ENCODE measurements at places on chromosomes 11 and 22.

GRCh38 chr11:126748793-126749192 is 251.8 kb downstream of the KIRREL3 start:
- no peak for DNase-seq

- no peak for DNase-seq
Measured at GRCh38 chr22:24686280-24686679, 83.3 kb downstream of the GGT1 start.

DNA sequence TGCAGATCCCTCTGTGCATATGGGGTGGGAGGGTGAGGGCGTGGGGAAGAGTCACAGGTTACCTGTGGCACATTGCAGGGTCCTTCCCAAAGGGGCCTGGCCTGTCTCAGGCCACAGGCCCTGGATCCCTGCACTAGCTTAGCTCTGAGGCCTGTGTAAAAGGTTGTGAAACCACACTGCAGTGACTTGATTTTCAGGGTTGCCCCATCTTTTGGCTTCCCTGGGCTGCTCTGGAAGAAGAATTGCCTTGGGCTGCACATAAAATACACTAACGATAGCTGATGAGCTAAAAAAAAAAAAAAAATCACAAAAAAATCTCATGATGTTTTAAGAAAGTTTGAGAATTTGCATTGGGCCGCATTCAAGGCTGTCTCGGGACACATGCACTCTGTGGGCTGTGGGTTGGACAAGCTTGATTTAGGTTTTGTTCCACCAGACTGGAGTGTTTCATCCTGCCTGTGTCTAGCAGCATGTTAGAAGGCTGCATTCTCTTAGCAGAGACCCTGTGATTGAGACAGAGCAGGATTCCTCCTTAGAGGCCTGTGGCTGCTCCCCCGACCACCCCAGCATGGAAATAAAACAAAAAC is 35.9 kb upstream of the TREH start:
- DNase-seq, result no peak

DNA sequence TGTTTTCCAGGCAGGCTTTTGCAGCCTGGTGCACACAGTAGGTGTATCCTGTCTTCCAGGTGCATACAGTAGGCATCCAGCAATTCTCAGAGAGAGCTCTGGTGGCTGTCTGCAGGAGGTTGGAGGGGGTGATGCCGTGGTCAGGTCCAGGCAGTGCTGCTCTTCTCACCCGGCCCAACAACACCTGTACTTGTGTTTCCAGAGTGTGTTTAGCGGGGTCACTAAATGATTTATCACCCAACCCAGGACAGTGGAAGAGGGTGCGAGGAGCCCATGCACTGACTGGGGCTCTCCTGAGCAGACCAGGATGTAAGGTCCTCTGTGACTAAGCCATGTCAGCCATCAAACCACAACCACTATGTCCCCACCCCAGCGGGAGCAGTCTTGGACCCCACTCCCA is 18.6 kb upstream of the FGF3 start:
- no peak for DNase-seq

GRCh38 chr11:73325036-73325981 is 17.2 kb downstream of the ARHGEF17 start:
- DNase-seq, result no peak

DNA sequence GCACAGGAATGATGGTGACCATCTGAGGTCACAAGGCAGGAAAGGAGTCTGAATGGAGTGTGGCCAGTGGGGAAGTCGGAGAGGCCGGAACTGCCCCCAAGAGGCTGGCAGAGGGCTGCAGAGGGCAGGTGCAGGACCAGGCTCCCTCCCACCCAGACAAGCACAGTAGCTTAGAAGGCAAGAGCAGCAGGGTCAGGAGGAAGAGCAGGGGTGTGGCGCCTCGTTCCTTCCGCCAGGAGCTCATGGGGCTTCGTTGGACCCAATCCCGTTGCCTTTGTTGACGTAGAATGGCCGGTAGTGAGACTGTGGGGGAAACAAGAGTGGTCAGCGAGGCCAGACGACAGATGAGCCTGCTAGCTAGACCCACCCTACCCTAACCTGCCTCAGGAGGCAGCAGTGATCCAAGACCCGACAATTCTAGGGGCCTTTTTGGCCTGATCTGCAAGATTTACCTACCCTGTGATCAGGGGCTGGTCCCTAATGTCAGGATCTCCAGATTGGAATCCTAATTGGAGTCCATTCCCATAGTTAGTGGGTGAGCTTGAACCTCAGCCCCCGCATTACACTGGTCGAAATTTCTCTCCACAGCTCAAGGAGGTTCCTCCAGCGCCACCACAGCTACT is 25.6 kb downstream of the TRIM29 start:
- no peak for DNase-seq

DNA sequence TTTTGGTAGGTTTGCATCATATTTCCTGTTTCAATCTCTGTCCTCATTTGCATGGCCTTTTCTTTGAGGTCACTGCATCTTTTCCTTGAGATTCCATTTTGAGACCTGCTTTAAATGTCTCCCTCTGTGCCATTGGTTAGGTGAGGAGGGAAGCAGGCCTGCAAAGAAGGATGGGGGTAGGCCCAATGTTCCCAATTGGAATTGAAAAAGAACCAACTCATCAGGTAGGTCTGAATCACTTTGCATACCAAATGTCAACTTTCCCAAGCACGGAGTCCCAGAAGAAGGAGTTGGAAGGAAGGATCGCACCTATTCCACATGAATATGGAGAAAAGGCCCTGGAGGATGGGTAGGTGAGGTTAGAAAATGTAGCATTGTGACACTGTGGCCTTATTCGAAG is 318.5 kb downstream of the BLID start:
- no peak for DNase-seq

DNA sequence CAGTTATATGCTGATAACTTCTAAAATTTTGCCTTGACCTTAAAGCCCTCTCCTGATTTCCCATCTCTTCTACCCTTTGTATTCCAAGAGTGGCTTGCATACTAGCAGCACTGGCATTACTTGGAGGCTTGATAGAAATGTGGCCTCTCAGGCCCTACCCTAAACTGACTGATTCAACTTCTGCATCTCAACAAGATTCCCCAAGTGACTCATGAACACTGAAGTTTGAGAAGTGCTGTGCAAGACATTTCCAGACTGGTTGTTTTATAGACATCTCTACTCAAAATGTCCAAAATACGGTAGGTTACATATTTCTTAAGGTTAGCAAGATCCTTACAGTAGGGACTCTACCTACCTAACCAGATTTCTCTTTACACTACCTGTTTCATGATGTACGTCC is 48.6 kb downstream of the SESN3 start:
- no peak for DNase-seq

DNA sequence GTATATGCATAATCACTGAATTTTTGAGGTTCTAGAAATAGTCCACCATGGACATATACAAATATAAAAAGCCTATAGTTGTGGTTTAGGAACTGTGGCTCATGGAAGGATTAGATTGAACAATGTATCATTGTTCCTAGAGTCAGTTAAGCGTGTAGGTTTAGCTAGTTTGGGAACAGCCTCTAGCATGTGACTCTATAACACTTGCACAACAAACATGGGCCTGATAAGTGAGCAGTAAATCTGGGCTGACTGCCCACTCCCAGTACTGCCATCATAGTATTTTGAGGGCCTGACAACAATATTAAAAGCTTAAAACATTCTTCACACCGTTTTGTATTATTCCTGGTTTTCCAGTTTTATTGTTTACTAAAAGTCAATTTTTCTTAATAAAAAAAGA is 47.0 kb downstream of the YAP1 start:
- no peak for DNase-seq

- no peak for DNase-seq
Measured at GRCh38 chr11:105142167-105142566, 2.6 kb upstream of the CARD18 start.

- DNase-seq, result no peak
Measured at GRCh38 chr11:19395050-19395449, 154.3 kb upstream of the E2F8 start.

- DNase-seq, result no peak
Measured at GRCh38 chr11:71293961-71294782, 41.8 kb upstream of the SHANK2 start.

- DNase-seq, result no peak
Measured at GRCh38 chr11:10641177-10641911, 52.2 kb downstream of the IRAG1 start.

DNA sequence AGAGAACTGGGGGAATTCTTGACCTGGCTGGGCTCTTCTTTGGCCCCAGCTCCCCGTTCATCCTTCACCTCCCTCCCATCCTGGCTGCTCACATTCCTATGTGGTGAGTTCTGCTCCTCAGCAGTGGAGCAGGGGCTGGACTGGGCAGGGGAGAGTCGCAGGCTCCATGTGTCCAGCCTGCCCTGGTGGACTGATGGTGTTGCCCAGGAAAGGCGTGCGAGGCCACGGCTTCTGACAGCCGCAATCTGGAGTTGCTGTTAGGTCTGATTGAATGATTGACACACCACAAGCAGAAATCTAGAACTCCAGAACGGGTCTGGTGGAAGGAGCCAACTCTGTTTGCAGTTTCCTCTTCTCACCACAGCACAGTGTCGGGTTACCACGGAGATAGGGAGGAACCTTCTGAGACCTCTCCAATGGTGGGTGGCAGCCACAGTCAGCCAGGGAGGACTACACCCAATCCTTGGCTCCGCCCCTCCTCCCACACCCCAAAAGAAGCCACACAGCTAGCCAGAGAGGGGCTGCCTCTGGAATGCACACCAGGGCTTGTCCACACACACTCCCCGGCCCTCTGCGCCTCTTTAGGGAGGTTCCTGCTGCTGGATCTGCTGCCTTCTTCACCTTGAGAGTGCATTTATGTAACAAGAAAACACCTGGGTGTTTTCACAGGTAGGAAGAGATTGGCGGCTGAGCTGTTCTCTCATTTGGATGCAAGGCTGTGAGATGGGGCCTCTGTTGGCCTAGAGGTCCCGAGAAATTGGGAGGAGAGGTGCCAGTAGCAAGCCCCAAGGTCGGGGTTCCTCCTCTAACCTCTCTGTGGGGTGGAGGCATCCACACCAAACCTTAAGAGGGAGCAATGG is 56.4 kb upstream of the CD44 start:
- peak; percentile 95 for DNase-seq

GRCh38 chr22:44032126-44032730 is 8.1 kb downstream of the PARVB start:
- no peak for DNase-seq

DNA sequence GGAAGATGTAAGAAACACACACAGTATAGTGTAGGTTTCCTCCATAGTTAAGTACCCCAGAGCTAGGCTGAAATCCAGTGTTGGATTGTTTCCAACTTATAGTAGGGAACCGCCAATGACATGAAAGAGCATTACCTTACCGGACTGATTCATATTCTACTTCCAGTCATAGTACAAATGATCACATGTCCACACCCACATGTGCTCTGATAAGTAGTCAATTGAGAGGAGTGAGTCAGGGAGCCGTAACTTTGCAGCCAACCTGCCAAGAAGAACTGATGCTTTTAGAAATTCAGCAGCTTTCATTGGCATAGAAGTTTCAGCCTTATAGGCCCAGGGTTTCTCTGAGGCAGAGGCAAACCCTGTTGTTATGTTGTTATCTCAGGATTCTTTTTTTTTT is 240.6 kb downstream of the ETS1 start:
- DNase-seq, result no peak

DNA sequence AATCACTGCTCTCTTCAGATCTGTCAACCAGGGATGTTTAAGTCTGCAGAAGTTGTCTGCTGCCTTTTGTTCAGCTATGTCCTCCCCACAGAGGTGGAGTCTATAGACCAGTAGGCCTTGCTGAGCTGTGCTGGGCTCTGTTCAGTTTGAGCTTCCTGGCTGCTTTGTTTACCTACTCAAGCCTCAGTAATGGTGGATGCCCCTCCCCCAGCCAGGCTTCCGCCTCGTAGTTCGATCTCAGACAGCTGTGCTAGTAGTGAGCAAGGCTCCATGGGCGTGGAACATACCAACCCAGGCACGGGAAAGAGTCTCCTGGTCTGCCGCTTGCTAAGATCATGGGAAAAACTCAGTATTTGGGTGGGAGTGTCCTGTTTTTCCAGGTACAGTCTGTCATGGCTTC is 27.6 kb upstream of the CASP12 start:
- no peak for DNase-seq

DNA sequence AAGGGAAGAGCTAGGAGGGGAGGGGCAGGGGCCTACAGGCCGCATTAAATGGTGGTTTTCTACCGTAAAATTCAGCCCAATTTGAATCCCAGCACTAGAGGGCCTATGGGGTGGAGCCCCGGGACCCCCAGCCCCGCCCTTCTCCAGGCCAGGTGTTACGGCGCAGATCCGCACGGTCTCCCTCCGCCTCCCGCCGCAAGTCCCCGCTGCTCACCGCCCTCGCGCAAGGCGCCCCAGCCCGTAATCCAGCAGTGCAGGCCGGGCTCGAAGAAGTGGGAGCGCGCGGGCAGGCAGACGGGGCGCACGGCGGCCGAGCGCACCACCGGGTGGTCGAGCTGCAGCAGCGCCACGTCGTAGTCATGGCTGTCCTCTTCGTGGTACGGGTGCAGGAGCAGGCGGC is 17.3 kb downstream of the KCTD17 start:
- no peak for DNase-seq

GRCh38 chr11:65426839-65427690 is 4.5 kb downstream of the NEAT1 start:
- no peak for DNase-seq

DNA sequence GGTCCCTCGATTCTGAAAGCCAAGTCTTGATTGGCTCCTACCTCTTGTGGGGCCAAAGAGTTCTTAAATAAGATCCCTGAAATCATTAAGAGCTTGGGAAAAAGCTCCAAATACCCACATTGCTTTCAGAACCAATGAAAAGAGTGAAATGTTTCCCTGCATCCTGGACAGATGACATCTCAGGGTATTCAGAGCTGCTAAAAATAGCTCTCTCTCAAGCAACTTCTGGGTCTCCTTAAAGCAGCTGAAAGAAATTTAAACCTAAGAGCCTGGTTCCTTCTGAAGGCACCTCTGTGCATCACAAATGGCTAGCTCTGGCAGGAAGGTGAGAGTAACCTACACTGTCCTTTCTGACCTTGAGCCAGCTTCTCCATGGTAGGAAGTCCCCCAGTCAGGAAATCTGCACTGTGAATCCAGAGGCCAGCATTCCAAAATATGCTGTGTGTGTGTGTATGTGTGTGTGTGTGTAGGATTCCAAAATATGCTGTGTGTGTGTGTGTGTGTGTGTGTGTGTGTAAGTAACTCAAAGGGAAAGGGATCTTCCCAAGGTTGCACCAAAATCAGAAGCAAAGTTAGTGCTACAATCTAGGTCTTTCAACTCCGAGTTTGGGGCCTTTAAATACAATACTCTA is 50.1 kb downstream of the RELT start:
- no peak for DNase-seq

DNA sequence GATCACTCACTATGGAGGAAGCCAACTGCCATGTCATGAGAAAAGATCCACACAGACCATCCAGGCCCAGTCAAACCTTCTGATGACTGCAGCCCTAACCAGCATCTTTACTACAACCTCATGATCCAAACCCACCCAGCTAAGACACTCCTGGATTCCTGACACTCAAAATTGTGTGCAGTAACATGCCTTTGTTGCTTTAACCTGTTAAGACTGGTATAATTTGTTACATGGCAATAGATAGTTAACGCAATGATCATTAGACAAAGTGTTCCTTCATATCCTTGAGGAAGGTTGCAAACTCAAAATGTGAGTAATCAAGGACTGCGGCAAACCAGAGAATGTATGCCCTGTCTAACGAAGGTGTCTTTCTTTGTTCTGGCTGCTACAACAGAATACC is 47.1 kb upstream of the CSNK2A3 start:
- DNase-seq, result no peak
